ENCODE measurements at places on chromosomes 7 and 10. TPM values are rescaled to one million over a fixed set of nuclear protein-coding genes. Genes with fewer than 3 reads are reported as not detected.

- DNase-seq = no peak
These were observed 25.2 kb downstream of the DIP2C start for GRCh38 chr10:664301-664700.

DNA sequence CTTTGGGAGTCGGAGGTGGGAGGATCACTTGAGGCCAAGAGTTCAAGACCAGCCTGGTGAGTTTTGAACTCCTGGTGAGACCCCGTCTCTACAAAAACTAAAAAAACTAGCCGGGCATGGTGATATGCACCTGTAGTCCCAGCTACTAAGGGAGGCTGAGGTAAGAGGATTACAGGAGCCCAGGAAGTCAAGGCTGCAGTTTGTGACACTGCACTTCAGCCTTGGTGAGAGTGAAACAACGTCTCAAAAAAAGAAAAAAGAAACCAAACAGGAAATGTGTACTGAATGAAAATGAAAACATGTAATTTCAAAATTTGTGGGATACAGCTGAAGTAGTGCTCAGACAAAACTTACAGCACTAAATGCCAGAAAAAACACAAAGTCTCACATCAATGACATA lies 7.6 kb downstream of the ARHGAP12 start:
- no peak for DNase-seq

The CDK14 gene
- 49.6 TPM for total RNA-seq

The AGMO gene
- total RNA-seq = 0.51 TPM

DNA sequence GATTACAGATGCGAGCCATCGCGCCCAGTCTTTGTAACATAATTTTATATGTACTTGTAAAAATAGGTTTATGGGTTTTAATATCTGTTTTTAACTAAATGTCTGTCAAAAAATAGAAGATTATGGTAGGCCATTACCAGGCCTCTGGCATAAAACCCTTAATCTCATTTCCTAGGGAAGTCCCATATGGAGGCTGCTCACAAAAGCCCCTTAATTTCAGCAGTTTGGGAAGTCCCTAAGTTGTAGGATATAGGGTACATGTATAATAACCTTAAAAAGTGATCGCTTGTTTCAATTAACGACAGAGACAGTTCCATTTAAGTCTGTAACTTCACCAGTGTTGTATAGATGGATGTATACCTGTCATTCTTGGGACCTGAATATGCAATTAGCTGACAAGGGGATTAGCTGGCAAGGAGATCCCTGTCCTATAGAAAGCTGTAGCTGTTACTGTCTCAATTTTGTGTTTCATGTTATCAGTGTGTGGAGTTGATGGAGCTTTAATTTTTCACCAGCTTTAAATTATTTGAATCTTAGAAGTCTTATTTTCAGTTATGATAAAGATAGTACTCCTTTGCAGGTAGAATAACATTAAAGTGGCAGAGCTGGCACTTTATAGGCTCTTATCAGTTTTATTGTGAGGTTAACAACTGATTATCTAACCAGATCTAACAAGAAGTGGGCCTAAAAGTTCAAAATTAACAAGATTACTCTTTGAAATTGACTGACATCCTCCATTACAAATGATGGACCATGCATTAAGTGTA lies 10.5 kb downstream of the TRIM24 start:
- no peak for DNase-seq
